Stimulated activated CD4-positive, alpha-beta T cell treated with anti-CD3 and anti-CD28 coated beads, TNF-alpha, amount 100 ng/mL, for 4 hours (primary cell): ENCODE measurements at places on chromosomes 2 and 18.

GRCh38 chr18:56327191-56327885 lies 311.1 kb downstream of the TXNL1 start:
- DNase-seq = no peak

DNA sequence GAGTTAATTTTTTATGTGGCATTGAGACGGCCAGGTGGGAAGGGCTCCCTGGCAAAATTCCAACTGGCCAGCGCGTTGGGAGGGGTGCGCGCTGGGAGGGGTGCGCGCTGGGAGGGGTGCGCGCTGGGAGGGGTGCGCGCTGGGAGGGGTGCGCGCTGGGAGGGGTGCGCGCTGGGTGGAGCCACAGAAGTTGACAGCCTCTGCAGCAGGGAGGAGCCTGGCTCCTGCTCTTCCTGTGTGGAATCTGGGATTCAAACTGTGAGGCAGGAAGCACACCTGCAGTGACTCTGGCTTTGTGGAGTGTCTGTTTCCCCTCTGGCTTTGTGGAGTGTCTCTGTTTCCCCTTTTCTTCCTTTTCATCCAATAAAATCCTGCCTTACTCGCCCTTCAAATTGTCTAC lies 147.9 kb upstream of the CBLN2 start:
- DNase-seq = no peak

DNA sequence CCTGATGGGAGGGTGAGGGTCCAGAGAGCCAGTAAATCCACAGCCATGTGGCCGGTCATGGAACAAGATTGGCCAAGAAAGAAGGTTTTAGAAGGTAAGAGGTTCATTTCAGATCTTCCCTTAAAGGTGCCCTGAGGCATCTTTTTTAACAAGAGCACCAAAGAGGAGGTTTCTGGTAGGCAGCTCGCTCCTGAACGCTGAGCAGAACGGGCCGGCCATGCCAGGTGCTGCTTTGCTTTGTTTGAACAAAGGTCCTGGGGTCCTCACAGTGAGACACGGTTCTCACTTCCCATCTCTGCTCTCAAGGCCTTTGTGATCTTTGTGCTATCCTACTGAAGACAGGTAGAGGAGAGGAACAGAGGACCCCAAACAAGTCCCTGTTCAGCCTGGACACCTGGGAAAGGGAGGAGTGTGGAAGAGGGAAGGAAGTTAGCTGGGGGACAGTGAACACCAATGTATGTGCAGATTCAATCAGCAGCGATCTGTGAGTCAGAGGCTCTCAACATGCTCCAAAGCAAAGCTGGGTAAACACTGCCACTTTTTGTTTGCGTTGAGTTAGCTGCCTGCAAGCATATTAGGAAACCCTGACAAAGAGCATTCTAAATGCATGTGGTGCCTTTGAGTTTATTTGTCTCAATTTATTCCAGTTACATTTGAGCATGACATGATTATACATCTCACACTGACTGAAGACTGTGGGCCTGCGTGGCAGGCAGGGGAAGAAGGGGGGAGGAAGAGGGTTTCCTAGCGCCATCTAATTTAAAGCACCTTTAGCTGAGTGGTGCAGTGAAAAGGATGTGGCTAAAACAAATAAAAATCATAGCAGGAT lies 102.4 kb downstream of the ASB1 start:
- no peak for DNase-seq

GRCh38 chr18:22641958-22642357 lies 224.2 kb upstream of the CTAGE1 start:
- DNase-seq = no peak

GRCh38 chr18:21458310-21458709 lies 142.2 kb downstream of the ESCO1 start:
- no peak for DNase-seq

DNA sequence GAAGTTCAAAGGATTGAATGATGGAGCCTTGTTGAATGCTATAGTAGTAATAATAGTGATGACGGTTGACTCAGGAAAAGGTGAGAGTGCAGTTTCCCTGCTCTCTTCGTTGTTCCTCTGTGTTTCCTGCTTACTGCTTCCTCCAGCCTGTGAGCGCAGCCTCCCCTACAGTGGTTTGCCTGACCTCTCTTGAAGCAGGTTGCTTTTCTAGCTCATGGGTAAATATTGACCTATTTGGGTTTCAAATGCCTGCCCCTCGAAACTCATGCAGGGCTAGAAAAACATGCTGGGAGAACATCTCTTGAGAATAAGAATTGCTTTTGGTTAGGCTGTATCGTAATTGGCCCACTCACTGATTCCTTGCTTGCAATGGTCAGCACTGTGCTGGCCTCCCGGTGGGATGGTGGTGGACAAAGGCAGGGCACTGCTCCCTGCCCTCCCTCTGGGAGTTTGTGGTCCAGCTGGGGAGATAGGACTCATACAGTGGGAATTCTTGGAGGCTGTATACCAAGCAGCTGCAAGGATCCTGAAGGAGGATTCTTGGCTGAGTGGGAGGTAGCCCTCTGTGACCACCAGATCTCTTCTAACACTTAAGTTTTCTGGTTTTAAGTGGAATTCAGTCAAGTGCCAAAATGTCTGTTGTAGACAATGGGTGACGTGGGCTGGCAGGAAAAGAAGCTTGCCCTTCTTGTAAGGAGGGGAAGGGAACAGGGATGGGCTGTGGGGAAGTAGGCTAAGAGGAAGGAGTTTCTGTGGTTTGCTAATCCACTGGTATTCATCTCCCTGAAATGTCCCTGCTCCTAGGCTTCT lies 5.4 kb upstream of the RNF181 start:
- DNase-seq = no peak

GRCh38 chr2:130332271-130333073 lies 10.2 kb upstream of the IMP4 start:
- DNase-seq = peak; percentile 43

DNA sequence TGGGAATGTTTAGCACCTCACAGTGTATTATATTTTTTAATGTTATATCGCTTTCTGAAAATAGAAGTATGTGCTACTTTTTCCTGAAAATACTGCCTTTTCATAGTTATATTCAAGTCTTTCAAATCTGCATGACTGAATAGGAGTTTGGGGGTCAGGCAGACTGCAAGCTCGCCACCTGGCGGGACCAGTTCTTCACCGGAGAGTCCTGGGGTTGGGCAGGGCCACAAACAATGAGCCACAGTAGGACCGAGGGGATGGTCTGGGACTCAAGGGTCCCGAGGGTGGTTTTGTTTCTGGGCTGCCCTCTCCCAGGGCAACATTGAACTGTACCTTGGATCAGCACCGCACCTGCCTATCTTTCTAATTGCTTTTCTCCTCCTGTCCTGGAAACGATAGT lies 70.6 kb downstream of the VWA3B start:
- DNase-seq = no peak

DNA sequence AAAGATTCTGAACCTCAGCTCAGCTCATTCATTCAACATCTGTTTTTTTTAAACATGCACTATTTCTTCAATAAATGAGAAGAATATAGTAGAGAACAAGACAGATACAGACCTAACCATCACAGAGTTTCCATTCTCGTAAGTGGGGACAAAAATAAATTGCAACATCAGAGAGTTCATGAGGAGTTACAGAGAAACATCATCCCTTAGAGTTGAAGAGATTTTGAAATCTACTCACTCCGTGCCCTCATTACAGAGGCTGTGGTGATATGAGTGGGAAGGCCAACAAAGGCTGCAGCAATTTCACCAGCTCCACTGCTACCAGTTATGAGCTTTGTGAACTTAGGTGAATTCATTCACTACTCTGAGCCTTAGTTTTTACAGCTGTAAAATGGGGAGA lies 399.3 kb downstream of the BCL11A start:
- DNase-seq = no peak

DNA sequence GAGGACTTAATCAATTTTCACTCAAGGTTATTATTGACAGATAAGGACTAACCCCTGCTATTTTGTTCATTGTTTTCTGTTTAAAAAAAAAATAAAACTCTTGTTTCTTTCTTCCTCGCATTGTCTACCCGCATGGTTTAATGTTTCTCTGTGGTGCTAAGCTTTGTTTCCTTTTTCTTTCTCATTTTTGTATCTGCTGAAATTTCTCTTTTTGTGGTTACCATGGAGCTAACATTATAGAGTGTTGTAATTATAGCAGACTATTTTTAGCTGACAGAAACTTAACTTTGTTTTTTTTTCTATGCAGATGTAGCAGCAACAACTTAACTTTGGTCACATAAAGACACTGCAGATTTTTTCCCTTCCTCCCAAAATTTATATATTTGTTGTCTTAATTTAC lies 43.1 kb upstream of the CHN1 start:
- no peak for DNase-seq
